Kasumi-1 (cell line): ENCODE measurements at places on chromosomes 6 and 20.

- DNase-seq = peak; percentile 48
Observed at GRCh38 chr20:56171087-56172012, 77.2 kb upstream of the MC3R start.

- no peak for DNase-seq
Observed at GRCh38 chr20:49578436-49578835, 10.5 kb upstream of the PTGIS start.

GRCh38 chr6:124022641-124023040, 219.0 kb downstream of the NKAIN2 start:
- no peak for DNase-seq

- peak; percentile 51 for DNase-seq
Observed at GRCh38 chr6:76682842-76683241, 610.4 kb upstream of the IMPG1 start.

DNA sequence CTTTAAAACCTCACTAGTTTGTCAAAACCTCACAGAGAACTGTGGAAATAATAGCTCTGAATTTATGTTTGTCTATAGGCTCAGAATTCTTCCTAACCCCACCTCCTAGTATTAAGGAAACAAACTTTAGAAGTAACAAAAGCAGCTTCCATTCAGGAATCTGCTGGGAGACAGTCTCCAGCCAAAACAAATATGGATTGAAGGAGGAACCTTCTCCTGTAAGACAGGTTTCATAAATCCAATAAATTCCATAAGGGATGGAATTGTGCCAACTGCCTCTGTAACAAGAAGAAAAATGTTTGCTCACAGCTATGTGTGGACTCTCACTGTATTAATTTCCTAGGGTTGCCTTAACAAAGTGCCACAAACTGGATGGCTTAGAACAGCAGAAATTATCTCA, 7.5 kb downstream of the SYCP2 start:
- DNase-seq = no peak

GRCh38 chr6:139099984-139100383, 34.9 kb upstream of the HECA start:
- no peak for DNase-seq

- DNase-seq = no peak
Observed at GRCh38 chr6:13674533-13675190, 37.0 kb downstream of the RANBP9 start.

DNA sequence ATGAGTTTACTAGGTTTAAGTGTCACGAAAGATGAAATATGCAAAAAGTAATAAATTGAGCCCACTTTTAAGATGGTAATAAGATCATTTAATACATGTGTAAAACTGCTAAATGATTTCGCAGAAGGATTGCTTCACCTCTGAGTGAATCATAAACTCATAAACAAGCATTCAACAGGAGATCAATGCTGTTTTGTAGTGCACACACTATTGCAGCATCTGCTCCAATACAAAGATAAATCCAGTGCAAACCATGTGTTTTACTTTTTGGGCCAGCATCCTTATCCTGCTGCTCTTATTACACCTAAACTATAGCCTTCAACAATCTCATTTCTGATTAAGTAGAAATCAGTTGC, 400.1 kb downstream of the NKAIN2 start:
- no peak for DNase-seq

DNA sequence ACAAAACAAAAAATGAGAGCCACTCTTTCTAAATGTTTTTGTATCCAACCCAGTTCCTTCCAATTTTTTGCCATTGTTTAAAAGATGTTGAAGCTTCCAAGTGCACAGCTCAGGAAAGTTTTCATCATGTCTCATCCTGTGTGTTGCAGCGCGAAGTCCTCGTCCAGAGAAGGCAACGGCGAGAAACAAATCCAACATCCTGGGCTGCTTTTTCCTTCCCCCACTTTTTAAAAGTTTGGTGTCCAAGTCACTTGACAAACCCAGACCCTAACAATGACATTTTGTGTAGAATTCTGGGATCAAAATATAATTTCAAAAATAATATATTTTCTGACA, 92.3 kb downstream of the ANKRD60 start:
- DNase-seq = no peak

DNA sequence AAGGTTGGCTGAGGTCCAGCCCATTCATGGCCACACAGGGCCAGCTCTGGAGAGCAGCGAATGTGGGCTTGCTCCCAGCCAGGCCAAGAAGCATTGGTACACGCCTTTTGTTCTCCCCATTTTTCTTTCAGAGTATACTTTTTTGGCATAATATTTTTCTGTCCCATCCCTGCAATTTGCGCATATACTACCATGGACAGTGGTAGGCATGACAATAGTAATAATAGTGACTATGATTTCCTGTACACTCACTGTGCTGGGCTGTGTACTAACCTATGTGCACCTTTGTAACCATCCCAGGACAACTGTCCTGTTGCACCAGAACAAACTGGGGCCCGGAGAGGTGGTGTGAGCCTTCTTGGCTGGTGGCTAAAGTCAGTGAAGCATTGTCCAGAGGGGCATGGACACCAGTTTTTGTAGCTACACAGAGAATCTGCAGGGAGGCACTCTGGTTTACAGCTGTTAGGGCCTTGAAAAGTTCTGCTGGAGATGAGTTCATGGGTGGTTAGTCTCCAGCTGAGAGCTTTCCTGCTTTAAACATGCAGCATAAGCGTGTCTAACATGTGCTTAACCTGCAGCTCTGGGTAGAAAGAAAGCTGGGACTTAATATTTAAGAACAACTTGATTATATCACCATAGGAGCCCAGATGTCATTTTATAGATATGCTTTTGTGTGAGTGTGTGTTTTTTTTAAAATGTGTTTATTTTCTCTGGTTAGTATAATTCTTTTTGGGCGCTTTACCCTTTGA, 38.2 kb downstream of the DTD1 start:
- no peak for DNase-seq

GRCh38 chr6:54787825-54788224, 58.7 kb upstream of the FAM83B start:
- no peak for DNase-seq

DNA sequence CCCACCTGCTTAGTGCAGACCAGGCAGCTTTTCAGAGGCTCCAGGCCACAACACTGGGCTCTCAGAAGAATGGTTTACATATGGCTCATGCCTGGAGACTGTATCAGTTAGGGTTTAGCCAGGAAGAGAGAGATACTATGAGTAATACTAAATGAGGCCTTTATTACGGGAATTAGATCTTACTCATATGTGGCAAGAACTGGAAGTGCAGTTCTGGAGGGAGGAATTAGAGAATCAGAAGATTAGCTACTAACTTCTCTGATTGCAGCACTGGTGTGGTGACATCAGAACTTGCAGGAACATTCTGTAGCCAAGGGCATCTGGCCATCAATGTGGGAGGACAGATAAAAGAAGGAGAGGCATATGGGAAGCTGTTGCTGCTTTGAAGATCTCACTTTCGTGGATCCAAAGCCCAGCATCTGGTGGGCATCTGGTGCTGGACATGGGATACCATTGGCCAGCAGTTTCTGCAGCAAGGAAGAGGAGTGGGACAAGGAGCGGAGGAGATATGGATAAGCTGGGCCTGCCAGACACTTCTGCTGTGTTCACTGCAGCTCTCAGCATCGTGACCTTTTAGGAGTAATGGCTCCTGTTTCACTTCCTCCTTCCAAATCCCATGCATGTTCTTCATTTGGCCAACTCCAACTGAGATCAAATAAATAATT, 248.5 kb downstream of the BTBD3 start:
- no peak for DNase-seq

GRCh38 chr6:132168961-132169360, 217.8 kb upstream of the CCN2 start:
- no peak for DNase-seq

- DNase-seq = no peak
Observed at GRCh38 chr6:14058029-14058695, 59.4 kb upstream of the CD83 start.

- peak; percentile 36 for DNase-seq
Observed at GRCh38 chr20:57388953-57389694, 2.1 kb upstream of the RBM38 start.

- DNase-seq = no peak
Observed at GRCh38 chr6:30441171-30441570, 48.1 kb upstream of the HLA-E start.

DNA sequence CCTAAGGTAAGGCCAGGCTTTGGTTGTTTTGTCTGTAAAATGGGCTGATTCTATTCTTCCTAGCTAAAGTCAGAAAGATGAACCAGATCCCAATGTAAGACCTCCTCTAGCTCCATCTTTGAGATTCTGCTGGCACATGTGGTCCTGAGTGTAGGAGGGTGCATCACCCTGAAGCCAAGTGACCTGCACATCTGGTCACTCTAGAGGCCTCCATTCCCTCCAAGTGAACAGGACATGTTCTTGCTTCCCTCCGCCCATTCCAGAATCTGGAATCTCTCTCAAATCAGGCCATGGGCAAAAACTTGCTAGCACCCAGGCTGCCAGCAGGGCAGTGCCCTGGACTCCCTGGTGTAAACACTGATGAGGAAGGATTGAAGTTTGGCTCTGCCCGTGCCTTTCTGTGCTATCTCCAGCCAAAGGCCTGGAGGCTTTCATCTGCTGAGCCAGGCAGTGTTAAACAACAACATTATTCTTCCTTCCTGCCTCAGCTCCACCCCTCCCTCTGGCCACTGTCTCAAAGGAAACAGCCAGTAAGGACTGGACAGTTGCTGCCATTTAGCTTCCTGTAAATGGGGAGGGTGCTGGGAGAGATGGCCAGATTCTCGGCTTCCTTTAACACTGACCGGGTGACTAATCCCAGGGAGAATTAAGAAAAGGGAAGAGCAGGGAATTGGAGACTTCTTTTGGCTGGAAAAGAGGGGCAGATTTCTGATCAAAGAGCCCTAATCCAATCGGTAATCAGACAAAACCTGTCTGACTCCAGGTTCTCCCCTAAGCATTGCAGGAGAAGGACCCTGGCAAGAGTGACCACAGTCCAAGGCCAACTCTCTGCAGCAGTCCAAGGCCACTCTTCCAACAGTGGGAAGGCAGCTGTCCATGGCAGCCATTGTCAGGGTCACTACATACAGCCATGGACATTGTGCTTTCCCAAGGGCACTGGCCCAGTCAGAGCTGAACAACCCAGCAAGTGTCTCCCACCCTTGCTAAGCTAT, 19.5 kb upstream of the ADGRF1 start:
- no peak for DNase-seq

- peak; percentile 31 for DNase-seq
Observed at GRCh38 chr20:8427419-8428040, 295.5 kb downstream of the PLCB1 start.

DNA sequence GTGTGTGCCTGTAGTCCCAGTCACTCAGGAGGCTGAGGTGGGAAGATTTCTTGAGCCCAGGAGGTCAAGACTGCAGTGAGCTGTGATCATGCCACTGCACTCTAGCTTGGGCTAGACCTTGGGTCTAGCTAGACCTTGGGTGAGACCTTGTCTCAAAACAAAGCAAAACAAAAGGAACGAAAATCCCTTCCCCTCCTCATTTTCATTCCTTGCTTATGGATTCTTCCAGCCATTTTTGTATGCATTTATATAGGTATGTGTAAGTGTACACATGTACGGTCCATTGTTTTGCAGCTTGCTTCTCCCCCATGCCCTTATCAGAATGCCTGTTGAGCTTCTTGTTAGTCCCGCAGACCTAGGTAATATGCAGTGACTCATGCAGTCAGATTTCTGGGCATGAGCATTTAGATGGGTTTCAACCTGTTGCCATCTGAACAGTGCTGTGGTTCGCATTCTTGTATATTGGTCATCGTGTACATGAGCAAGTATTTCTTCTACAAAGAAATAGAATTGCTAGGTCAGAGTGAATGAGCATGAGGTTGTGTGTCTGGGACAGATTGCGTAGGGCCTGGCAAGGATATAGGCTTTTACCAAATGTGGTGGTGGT, 73.2 kb downstream of the ATRN start:
- no peak for DNase-seq

- no peak for DNase-seq
Observed at GRCh38 chr6:18314317-18314997, 50.1 kb upstream of the DEK start.

DNA sequence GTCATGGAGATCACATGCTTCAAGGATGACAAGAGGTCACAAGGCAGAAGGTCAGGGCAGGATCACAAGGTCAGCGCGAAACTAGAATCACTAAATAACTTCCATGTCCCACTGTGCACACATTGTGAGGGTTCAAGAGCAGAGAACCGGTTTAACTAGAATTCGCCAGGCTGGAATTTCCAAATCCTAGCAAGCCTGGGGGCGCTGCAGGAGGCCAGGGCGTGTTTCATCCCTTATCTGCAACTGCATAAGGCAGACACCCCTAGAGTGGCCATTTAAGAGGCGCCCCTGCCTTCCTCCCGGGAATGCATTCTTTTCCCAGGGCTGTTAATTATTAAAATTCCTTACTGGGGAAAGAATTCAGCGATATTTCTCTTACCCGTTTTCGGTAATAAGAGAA, 40.2 kb upstream of the SLC22A1 start:
- no peak for DNase-seq

- no peak for DNase-seq
Observed at GRCh38 chr20:6855796-6856195, 88.3 kb downstream of the BMP2 start.

DNA sequence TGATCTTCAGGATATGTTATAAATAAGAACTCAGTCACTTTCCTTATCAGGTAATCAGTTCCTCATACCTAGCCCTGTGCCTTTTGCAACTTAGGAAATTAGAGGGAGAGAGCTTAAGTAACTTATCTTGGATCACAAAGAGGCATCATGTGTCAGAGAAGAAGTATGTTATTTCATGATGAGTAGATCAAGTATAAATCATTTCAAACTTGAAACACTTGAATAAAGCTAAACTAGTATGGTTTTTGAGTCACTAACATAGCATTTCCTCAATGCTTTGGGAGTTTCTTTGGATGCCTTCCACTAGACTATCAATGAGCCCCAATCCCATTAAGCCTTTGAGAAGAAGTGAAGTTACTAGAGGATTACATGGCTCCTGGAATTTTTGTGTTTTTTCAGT, 102.6 kb upstream of the TNFAIP3 start:
- no peak for DNase-seq

- DNase-seq = no peak
Observed at GRCh38 chr6:143357561-143358255, 92.8 kb downstream of the ADAT2 start.

DNA sequence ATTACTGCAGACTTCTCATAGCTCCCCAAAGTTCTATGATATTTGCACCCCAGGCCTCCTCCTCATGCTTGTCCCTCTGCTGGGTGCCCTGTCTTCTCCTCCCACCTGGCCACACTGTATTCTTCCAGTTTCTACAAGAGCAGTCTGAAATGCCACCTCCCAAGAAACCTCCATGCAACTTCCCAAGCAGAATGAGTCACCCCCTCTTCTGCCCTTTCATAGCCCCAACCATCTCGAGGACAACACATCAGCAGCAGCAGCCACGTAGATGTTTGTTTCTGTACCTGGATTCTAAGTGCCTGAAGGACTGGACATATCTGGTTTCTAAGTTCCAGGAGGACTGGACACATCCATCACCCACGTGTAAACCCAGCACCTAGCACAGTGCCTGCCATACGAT, 6.6 kb upstream of the ULBP2 start:
- DNase-seq = no peak

DNA sequence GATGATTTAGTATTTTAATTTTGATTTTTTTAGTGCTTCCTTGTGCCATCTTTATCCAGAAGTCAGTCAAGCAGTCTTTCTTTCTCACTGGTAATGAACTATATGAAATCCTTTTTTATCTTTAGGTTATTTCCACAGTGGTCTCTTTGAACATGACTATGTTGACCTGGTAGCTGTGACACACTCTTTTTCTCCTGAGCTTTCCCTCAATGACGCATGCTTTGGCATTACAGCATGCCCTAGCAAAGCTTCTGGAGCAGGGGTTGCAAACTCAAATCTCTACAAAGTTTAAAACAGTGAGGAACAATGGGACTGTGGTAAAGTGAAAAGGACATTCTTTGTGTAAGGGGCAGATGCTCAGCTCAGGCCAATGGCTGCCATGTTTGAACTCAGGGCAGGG, 4.5 kb upstream of the PLAGL1 start:
- no peak for DNase-seq
